Right forelimb (tissue), 1 donor: ENCODE measurements at places on chromosomes 6 and 20.

GRCh38 chr6:125637207-125637606 is 112.2 kb upstream of the HEY2 start:
- no peak for DNase-seq

- DNase-seq: no peak
Measured at GRCh38 chr6:44162876-44163625, 4.4 kb downstream of the CAPN11 start.

DNA sequence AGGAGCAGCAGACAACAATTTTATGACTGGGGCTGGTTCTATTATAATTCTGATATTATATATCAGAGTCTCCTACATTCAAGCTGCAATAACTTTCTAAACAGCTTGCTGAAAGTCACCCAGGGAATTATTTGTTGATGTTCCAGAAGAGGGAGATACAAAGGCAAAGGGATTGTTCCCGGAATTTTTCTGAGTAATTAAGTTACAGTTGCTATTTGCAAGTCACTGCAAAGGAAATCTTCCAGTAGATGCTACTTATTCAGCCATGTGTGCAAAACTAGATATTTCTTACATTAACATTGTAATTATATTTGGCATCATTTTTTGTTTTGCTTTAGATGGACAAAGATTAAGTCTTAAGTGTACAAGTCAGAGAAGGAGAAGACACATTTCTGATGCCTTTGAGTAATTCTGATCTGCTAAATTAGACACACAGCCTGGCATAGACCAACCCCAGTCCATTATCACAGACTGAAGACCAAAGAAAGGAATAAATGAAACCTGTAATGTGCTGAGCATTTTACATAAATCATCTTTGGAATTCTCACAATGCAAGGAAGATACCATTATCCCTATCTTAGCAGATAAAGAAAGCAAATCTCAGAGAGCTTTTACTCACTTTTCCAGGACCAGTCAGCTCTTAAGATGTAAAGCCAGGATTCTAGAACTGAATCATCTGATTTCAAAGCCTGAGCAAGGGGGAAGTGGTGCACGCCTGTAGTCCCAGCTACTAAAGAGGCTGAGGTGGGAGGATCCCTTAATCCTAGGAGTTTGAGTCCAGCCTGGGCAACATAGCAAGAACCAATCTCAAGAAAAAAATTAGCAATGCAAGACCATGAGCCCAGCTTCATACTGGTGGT is 62.6 kb upstream of the AKAP12 start:
- DNase-seq: no peak

- DNase-seq: no peak
Measured at GRCh38 chr20:46627234-46627633, 24.0 kb downstream of the SLC13A3 start.

DNA sequence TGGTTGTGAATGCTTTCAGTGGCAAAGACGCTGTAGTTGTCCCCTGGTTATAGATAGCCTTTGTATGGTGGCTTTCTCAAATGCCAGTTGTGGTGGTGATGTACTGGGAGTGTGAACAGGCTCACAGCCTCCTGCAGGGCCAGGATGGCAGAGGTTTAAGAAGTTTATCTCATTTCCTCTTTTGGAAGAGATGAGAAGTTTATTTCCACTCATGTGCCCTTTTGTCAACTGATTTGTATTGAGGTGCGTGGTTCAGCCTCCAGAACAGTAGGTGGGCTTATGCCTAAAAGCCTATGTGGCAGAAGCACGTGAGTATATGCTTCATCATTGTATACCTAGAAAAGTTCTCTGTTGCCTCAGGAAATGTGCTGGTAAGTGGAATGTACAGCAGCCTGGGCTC is 13.7 kb upstream of the ZFP57 start:
- DNase-seq: no peak

DNA sequence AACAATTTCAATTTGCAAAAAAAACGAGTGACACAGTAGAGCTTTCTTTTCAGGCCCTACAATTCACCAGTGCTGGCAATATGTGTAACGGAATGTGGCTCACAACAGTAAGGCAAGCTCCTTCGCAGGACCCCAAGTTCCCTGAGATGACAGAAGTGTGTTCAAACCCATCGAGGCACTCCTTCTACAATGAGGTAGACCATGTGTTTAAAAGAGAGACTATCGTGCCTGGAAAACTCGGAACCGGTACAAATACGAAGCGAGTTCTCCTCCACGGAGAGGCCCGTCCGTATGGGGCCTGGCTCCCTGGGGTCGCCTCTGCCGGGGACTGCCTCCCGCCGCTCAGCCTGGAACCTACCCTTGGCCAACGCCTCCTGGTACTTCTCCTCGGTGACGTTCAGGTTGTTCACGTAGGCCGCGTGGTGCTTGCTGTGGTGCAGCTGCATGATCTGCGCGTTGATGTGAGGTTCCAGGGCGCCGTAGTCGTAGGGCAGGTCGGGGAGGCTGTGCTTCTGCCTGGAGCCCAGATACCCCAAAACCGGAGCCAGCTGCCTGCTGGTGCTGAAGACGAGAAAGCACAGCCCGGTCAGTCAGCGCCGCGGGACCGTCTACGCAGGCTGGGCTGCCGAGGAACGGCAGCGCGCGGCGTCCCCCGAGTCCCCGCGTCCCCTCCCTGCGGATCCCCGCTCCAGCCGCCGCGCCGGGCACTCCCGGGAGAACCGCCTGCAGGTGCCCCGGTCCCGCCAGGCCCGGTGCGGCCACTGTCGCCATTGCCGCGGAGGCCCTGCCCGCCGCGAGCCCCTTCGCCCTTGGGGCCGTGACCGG is 526 bp downstream of the SOD2 start:
- DNase-seq: peak; percentile 62

DNA sequence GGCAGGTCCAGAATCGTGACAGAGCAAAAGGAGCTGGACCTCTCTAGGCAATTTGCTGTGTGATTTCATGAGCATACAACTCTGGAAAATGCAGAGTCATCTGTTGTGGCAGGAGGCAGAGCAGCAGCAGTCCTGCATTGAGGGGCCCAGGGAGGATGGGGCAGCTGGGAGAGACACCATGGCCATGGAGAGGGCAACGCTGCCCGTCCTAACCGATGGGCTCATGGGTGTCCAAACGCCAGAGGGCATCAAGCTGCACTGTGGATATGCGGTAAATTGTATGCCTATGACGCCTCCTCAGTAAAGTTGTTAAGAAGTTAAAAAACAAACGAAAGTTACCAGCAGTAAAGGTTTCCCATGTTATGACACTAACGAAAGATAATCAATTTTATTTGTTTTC is 42.2 kb upstream of the DACT2 start:
- peak; percentile 40 for DNase-seq

- DNase-seq: no peak
Measured at GRCh38 chr6:156699017-156699421, 78.2 kb upstream of the ARID1B start.

DNA sequence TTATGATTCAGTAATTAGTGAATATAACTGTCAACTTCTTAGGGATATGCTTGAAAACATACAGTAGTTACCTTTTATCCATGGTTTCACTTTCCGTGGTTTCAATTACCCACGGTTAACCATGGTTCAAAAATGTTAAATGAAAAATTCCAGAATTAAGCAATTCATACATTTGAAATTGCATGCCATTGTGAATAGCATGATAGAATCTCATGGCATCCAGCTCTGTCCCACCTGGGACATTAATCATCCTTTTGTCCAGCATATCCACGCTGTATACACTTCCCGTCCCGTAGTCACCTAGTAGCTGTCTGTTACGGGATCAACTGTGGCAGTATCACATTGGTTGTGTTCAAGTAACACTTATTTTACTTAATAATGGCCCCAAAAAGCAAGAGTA is 781.7 kb upstream of the CITED2 start:
- no peak for DNase-seq

GRCh38 chr6:132972971-132973370 is 158.6 kb downstream of the RPS12 start:
- no peak for DNase-seq

DNA sequence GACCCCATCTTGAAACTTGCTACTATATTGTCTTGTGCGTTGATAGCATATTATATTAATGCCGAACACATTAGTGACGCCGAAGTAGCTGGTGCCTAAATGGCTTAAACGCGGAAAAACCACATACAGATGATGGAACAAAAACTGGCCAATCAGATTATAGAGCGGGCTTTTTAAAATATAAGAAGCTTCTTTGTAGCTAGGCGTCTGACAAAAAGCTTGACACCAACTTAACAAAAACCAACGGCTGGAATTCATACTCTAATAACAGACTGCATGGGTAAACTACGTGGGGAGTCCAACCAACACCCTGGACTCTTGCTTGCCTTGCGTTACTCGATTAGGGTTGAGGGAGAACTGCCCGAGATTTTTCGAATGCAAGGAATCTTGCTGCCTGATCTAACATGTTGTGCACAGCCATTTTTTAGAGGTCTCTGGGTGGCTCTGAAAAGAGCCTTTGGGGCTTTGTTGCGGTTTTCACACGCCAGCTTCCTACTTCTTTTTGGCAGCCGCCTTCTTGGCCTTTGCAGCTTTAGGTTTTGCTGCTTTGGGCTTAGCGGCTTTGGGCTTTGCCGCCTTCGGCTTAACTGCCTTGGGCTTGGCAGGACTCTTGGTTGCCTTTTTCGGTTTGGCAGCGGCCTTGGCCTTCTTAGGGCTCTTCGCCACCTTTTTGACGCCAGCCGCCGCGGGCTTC is 45.7 kb downstream of the OR2B2 start:
- peak; percentile 69 for DNase-seq

DNA sequence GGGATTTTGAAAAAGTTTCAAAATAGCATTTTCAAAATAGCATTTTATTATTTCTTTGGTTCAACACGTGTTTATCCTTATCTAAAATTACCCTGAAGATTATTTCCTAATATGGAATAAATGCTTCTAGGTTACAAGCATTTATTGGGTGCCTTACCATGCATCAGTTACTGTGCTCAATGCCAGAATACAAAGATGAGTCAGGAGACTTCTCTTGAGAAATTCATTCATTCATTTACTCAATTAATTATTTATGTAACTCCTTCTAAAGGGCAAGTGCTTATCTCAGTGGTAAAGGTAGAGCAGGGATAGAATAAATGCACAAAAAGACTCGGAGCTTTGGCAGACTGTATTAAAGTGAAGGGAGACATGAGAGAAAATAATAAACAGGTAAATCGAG is 150.1 kb upstream of the PDE7B start:
- DNase-seq: no peak

- DNase-seq: no peak
Measured at GRCh38 chr6:33252759-33253158, 18.9 kb downstream of the VPS52 start.

- no peak for DNase-seq
Measured at GRCh38 chr20:48879612-48880245, 41.8 kb upstream of the ARFGEF2 start.

DNA sequence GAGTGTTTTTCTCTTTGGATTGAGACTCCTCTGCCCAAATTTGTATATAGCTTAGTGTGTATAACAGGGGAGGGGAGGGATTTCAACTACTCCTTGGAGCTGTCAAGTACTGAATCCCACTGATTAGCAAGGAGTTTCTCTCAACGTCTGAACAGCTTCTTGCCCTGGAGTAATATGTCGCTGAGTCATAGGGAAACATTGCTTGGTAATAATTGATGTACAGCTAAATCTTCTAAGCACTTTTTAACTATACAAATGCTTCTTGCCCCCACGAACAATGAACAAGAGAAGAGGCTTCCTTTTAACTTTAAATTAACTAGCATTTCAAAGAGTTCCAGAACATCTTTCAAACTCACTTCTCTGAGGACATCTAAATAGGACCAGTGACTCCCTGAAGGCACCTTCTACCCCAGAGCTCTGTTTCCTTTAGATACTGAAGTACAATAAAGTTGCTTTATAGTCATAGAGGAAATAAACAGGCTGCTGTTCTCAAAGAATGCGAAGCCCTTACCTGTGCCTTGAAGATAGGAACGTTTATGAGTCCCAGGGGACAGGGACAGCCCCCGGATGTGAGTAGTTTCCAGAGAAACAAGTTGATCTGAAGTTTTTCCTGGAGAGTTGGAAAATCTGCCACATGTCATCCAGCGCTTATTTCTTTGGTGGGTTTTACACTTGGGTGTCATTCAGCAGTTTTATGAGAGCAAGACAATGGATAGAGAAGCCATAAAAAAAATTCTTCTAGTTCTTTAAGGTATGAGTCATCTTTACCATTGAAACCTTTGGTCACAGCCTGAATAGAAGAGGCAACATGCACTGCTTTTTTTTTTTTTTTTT is 462.5 kb upstream of the BTBD3 start:
- no peak for DNase-seq

GRCh38 chr6:22632581-22633145 is 63.3 kb downstream of the HDGFL1 start:
- DNase-seq: no peak
